Cardiac septum (tissue), 1 donor: ENCODE measurements at places on chromosomes 6 and 20. TPM values are rescaled to one million over a fixed set of nuclear protein-coding genes. Genes with fewer than 3 reads are reported as not detected.

SYCP2L gene
- 1.00 TPM for total RNA-seq

SLC17A4 gene
- total RNA-seq = not detected

DNA sequence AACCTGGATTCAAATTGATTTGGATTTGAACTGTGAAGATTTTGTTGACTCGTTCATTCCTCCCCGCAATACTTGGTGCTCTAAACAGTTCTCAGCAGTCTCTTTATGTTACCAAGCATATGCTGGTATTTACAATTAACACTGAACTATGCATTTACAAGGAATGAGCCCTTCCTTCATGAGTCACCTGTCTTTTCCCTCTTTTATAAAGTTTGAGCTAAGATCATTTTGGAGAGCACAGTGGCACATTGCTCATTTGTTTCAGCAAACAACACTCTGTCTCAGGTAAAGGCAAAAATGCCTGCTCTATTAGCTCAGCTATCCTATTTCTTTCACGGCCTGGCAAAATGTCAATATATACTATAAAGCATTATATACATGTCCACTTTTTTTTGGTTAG is 285.4 kb downstream of the PHACTR1 start:
- no peak for DNase-seq

DNA sequence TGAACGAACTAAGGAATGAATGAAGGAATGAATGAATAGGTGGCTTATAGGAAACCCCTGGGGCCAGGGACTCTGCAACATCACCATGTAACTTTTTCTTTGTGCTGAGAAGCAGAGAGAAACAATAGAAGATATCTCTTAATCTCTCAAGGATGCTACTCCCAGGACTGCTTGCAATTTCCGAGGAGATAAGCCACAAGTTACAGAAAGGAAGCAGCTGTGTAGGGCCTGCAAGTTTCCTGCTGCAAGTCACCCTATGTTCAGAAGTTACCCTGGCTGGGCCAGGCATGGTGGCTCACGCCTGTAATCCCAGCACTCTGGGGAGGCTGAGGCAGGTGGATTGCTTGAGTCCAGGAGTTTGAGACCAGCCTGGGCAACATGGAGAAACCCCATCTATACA is 7.3 kb upstream of the MAVS start:
- DNase-seq = no peak

- no peak for DNase-seq
Measured at GRCh38 chr20:5687884-5688283, 62.3 kb upstream of the SHLD1 start.

- no peak for DNase-seq
Measured at GRCh38 chr20:46353500-46354206, 45.4 kb upstream of the CDH22 start.

- DNase-seq = no peak
Measured at GRCh38 chr6:140344142-140344913, 969.9 kb upstream of the CITED2 start.

DNA sequence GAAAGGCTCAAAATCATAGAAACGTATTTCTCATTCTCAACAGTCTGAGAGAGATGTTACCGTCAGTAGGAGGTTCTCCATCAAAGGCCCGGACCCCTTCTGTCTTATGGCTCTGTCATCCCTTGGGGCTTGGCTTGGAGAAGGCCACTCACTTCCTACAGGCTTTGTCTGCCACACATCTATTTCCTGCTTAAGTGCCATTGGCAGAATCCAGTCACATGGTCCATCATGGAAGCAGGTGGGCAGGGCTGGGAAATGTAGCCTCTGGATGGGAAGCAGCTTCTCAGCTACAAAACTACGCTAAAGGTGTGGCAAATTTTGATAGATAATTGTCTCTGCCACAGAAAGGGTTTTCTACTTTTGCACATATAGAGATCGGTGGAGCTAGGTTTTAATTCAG is 12.6 kb upstream of the ZFP64 start:
- no peak for DNase-seq

- DNase-seq = no peak
Measured at GRCh38 chr6:19452495-19452894, 384.7 kb upstream of the ID4 start.

DNA sequence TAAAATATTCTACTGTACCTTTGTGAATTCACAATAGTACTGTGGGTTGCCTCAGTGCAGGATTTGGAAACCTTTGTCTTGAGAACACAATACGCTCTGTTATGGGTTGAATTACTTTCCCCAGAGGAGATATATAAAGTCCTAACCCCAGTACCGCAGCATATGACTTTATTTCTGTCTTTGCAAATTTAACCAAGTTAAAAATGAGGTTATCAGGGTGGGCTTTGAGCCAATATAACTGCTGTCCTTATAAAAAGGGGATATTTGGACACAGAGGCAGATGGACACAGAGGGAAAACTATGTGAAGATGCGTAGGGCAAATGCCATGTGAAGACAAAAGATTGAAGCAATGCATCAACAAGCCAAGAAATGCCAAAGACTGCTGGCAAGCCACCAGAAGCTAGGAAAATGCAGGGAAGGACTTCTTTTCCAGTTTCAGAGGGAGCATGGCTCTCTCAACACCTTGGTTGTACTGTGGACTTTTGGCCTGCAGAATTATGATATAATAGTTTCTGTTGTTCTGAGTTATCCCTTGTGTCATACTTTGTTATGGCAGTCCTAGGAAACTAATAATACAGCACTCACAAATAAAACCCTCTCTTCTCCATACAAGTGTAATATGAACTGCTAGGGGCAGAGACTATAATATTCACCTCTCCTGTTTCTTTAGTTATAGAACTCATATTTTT is 292.6 kb upstream of the SPTLC3 start:
- DNase-seq = no peak

SLC22A7 gene
- total RNA-seq = not detected

DNA sequence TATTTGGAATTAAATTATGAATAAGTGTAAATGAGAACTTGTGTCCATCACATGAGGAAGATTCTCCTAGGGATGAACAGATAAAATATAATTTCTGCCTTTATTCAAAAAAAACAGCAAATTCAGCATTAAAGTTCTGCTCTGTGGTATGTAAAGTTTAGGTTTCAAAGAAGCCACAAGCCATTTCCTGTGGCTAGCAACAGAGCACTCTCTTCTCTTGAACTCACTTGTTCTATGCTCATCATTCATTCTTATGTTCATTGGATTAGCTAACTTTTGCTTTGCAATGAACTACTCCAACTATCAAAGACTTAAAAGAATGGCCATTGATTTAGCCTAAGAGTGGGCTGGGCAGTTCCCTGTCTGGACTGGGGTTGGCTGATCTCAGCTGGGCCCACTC is 20.8 kb upstream of the SNRPB2 start:
- no peak for DNase-seq

TCF21 gene
- total RNA-seq = 2.0 TPM

DNA sequence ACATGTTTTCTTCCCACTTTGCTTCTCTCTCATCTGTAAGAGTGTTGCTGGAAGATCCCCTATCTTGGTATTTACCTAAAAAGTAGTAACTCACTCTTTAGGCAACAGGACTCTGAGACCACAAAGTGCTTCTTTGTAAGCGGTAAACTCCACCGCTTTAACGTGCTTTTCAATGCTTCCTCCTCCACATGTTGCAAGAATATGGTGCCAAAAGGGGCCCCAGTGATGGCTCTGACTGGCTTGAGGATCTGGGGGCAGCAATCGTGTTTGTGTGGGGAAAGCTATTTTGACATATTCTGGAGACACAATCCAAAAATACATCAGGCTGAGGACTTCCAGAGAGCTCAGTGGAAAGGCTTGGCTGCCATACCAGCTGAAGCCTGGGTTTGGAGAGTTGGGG is 12.4 kb upstream of the CPNE5 start:
- DNase-seq = no peak

POPDC3 gene
- 35.1 TPM for total RNA-seq

- DNase-seq = no peak
Measured at GRCh38 chr6:159149641-159150040, 19.6 kb upstream of the FNDC1 start.

GRCh38 chr20:37223053-37223452 is 38.6 kb downstream of the GHRH start:
- no peak for DNase-seq

DNA sequence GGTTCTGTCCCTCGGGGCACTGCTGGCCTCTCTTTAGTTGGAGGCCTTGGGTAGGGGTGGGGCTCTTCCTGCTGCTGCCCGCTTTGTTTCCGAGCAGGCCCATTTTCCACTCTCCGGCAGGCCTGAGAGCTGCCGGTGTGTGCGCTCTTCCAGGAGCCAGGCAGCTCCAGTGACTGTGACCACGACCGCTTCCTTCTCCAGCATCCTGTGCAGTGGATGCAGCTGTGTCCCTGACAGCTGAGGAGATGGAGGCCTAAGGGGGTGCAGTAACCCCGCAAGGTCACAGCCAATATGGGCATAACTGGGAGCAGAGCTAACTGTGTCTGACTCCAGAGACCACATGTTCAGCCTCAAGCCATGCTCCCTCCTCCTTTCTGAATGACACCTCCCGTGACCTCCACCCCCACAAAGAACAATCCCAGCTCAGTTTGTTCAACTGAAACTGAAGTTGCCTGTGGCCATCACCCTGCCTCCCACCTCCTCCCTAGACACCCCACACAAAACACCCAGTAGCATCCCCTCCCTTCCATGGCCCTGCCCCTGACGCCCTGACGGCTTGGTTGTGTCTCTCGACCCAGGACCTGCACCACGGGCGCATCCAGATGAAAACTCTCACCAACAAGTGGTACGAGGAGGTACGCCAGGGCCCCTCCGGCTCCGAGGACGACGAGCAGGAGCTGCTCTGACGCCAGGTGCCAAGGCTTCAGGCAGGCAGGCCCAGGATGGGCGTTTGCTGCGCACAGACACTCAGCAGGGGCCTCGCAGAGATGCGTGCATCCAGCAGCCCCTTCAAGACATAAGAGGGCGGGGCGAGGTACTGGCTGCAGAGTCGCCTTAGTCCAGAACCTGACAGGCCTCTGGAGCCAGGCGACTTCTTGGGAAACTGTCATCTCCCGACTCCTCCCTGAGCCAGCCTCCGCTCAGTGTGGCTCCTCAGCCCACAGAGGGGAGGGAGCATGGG is 27.8 kb downstream of the SPATA2 start:
- DNase-seq = no peak

RSPH9 gene
- total RNA-seq = 0.24 TPM

IL17F gene
- not detected for total RNA-seq

CPXM1 gene
- 0.19 TPM for total RNA-seq

FAM217A gene
- total RNA-seq = not detected

- DNase-seq = no peak
Measured at GRCh38 chr20:52798124-52798523, 174.0 kb upstream of the TSHZ2 start.

- peak; percentile 81 for DNase-seq
Measured at GRCh38 chr6:158231551-158232315, 63.6 kb downstream of the GTF2H5 start.

DNA sequence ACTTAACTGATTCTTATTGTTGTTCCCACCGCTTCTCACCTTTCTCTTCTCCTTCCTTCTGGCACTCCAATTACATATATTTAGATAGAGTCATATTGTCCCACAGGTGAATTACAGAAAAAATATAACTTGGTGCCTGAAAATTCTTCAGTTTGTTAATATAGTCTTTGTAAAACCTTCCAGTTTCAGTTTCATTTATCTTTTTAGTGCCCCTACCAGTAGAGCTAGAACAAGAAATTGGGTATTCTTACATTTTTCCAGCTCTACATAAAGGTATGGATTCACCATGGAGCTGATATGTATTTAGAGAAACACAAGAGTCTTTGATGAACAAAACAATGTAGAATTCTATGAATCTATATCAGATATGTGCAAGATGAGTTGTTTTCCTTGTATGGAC is 10.7 kb downstream of the MANEA start:
- no peak for DNase-seq

GRCh38 chr20:2122936-2123335 is 21.3 kb downstream of the STK35 start:
- DNase-seq = no peak

- DNase-seq = no peak
Measured at GRCh38 chr6:168603234-168603633, 162.2 kb downstream of the SMOC2 start.

DNA sequence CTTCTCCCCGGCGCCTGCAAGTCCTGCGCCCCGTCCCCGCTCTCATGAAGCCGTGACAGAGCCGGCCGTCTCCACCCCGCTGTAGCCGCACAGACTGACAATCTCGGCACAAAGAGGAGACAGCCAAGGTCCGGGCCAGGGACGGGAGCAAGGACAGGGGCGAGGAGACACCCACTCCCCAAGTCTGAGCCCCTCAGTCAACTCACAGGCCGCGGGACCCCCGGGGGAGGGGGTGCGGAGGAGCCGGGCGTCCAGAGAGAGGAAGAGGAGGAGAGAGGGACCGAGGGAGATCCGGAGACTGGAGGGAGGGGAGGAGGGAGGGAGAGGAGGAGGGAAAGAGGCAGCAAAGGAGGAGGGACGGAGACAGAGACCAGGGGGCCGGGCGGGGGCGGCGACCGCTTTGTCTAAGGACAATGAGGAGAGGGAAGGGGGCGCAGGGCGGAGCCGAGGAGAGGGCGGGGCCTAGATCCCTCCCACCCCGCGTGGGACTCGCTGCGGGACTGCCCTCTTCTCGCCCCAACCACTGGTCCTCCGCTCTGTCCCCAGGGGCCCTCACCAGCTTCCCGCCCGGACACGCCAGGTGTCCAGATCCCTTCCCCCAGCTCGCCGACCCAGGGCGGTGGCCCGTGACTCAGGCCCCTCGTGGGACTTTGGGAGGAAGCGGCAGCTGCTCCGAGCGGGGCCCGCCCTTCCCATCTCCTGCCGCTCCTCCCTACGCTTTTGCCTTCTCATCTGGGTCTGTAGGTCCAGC is 638 bp upstream of the PPP1R18 start:
- DNase-seq = peak; percentile 99

DNA sequence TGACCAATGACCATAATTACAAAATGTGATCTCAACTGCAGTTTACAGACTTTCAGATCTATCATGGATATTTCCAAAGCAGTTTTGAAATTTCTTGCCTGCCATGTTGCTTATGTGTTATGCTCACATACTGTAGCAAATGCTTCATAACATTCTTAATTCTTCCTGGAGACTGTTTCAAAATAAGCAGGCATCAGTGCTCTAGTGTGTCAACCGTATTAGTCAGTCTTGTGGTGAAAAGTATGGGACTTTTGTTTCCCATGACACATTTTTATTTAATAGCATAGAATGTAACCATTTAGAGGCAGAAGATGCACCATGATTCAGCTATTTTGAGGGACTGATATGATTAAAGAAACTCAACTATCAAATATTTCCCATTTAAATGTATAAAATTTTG is 1.7 kb downstream of the POPDC3 start:
- DNase-seq = no peak

GRCh38 chr20:49267327-49267726 is 10.5 kb downstream of the ZNFX1 start:
- DNase-seq = no peak

DNA sequence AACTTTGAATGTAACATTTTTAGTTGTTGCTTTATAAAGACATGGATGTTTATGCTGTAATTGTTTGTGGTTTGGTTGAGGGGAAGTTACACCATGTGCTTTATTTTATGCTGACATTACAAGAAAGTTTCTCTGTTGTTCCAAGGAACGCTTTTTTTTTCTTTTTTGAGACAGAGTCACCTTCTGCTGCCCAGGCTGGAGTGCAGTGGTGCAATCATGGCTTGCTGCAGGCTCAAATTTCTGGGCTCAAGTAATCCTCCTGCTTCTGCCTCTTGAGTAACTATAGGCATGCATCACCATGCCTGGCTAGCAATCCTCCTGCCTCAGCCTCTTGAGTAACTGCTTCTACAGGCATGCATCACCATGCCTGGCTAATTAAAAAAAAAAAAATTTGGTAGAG is 21.0 kb upstream of the IFNGR1 start:
- no peak for DNase-seq
